Peyer's patch (tissue), 4 donors: ENCODE measurements at places on chromosomes 2 and 18. TPM values are rescaled to one million over a fixed set of nuclear protein-coding genes. Genes with fewer than 3 reads are reported as not detected.

Gene TWIST2
- 1.4 TPM for total RNA-seq

DNA sequence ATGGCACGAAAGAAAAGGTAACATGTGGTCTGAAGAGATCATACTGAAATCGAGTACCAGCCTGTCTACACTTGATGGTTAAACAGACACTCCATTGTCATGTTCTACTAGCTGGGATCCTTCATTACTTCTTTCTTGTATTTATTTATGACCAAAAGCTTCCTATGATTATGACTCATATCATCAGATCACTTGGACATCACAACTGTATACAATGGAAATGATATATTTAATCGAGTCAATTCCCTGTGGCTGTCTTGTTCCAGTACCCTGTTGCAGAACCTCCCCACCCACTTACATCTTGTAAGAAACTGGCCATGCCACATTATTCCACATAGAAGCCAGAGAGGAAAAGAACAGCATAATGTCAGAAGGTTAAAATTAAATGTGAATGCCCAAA is 358.9 kb downstream of the ZEB2 start:
- no peaks in the 10 kb centered on the region for H3K27me3 ChIP-seq
- H3K36me3 ChIP-seq = no peaks in the 10 kb centered on the region
- no peaks in the 10 kb centered on the region for H3K4me1 ChIP-seq
- no peak for DNase-seq

Gene EMILIN1
- 9.4 TPM for total RNA-seq

DNA sequence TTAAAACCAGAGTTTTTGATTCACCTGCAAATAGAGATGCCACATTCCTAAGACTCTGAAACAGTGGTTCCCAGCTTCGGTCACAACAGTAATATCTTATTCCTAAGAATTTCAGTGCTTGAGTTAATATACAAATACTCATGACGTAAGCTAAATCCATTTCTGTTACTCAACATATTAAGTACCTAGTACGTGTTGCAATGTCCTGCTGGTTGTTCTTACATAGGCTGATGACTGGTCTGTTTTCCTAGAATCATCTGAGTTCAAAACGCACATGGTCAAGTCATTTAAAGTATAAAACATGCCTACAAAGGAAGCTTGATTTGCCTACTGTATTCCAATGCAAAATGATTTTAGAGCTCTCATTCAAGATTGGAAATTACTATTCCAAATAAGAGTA is 7.2 kb downstream of the NCL start:
- no peak for DNase-seq
- peaks cover 3% of the 10 kb centered on the region for H3K36me3 ChIP-seq
- H3K27me3 ChIP-seq = no peaks in the 10 kb centered on the region
- H3K27ac ChIP-seq = no peak overlapping the region

DNA sequence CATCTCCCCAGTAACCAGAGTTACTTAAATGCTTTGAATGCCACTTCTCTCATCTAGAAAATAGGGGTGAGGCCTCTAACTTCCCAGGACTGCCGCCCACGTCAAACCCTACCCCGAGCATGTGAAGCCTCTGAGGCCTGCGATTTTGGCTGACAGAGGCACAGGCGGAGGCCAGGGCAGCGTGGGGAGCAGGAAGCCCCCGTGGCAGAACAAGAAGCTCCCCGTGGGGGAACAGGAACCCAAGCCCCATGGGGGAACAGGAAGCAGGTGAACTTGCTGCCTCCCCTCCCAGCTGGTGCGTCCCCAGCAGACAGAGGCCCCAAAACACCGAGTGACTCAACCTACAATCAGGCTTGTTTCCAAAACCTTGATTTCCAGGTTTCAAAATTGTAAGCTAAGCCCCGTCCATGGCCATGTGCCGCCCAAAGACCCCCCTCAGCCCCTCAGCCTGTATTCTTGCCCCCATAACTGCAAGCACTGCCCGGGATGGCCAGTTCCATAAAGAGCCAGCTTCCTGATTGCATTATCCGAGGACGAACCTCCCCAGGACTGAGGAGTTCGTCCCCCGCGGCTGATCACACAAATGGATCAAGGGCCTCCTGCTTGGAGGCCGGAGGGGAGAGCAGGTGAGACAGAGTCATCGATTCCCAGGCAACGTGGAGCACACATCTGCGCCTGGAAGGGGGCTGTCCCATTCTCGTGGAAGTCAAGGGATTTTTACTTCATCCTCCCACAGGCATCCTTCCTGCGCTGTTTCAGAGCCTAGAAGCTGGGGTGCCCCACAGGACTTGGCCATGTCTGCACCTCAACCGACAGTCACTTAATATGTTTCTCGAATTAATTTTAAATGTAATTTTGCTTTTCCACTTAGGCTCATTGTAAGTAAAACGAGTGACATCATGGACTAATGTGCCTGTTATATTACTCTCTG is 36.3 kb upstream of the CTDP1 start:
- no peaks in the 10 kb centered on the region for H3K36me3 ChIP-seq
- DNase-seq = peak; percentile 59
- H3K4me3 ChIP-seq = no peak overlapping the region
- peak overlapping the region; percentile 17 for H3K27ac ChIP-seq

DNA sequence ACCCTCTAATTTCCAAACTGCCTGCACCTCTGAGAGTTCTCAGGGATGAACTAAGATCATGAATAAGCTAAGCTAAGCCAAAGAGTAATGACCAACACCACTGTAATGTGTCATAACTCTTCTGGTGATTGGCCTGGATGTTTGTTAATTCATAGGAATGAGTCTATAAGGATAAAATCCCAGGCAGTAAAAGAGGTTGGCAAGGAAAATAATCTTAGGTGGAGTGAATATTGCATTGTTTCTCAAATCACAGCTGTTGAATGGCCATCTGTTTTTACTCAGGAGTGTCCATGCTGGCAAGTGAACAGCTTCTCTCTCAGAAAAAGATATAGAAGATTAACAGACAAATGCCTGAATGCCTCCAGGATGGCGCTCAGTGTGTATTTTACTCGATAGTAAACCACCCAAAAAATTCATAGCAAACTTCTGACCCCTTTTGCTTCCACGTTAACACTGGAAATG is 60.8 kb upstream of the GLS start:
- H3K27ac ChIP-seq = no peak overlapping the region
- peaks cover 2% of the 10 kb centered on the region for H3K4me1 ChIP-seq
- DNase-seq = no peak
- no peaks in the 10 kb centered on the region for H3K27me3 ChIP-seq
- no peak overlapping the region for H3K4me3 ChIP-seq

- DNase-seq = no peak
- no peaks in the 10 kb centered on the region for H3K27me3 ChIP-seq
- no peaks in the 10 kb centered on the region for H3K4me1 ChIP-seq
- H3K27ac ChIP-seq = no peak overlapping the region
- H3K36me3 ChIP-seq = no peaks in the 10 kb centered on the region
- no peak overlapping the region for H3K4me3 ChIP-seq
Observed at GRCh38 chr2:190791347-190791975, 89.2 kb upstream of the GLS start.

- H3K36me3 ChIP-seq = no peaks in the 10 kb centered on the region
- no peak for DNase-seq
- no peak overlapping the region for H3K27ac ChIP-seq
- H3K27me3 ChIP-seq = no peaks in the 10 kb centered on the region
- no peaks in the 10 kb centered on the region for H3K4me1 ChIP-seq
Observed at GRCh38 chr2:16293398-16293797, 353.0 kb downstream of the MYCN start.

Gene DRC1
- not detected for total RNA-seq

Gene OR6B2
- not detected for total RNA-seq

DNA sequence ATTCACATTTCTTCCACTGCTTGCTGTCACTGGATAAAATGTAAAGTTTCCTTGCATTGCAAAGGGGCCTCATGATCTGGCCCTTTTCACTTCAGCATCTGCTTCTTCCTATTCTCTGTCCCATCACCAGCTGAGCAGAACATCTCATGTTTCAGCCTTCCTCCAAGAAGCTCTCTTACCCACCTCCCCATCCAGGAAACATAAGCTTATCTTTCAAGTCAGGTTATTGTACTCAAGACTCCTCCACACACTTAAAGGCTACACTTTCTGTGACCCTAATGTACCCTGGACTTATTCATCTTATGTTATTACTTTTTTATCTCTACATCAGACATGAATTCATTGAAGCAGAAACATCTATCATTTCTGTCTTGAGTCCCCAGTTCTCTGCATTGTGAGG is 230.5 kb downstream of the PMAIP1 start:
- no peak overlapping the region for H3K27ac ChIP-seq
- H3K36me3 ChIP-seq = no peaks in the 10 kb centered on the region
- no peaks in the 10 kb centered on the region for H3K4me1 ChIP-seq

- DNase-seq = no peak
- H3K4me3 ChIP-seq = no peak overlapping the region
- no peak overlapping the region for H3K27ac ChIP-seq
- no peaks in the 10 kb centered on the region for H3K27me3 ChIP-seq
- no peaks in the 10 kb centered on the region for H3K36me3 ChIP-seq
Observed at GRCh38 chr2:55431982-55432627, 12.4 kb upstream of the CCDC88A start.

GRCh38 chr18:76691800-76692199 is 130.6 kb upstream of the ZNF236 start:
- H3K36me3 ChIP-seq = no peaks in the 10 kb centered on the region
- H3K4me1 ChIP-seq = no peaks in the 10 kb centered on the region
- H3K27me3 ChIP-seq = no peaks in the 10 kb centered on the region
- no peak overlapping the region for H3K4me3 ChIP-seq
- no peak overlapping the region for H3K27ac ChIP-seq
